ENCODE measurements at places on chromosomes 16 and 17.

- DNase-seq = no peak
Measured at GRCh38 chr17:36980280-36980761, 31.6 kb downstream of the AATF start.

DNA sequence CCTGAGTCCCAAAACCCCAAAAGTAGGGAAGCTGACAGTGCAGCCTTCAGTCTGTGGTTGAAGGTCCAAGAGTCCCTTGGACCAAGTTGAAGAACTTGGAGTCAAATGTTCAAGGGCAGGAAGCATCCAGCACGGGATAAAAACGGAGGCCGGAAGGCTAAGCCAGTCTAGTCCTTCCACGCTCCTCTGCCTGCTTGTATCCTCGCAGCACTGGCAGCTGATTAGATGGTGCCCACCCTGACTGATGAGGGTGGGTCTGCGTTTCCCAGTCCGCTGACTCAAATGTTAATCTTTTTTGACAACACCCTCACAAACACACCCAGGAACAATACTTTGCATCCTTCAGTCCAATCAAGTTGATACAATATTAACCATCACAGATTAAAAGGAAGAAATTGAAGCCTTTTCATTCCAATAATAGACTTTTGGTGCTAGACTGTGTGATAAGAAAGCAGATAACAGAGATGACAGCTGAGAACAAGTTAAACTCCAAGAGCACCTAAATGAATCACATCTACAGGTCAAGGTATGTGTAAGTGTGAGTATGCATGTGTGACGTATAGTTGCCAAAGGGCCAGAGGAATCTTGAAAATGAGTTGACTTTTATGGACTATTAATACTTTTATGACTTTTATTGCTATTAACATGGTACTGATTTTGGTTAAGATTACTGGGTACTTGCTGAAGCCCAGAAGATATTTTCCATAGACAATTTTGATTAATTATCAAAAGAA is 933.5 kb upstream of the SOX9 start:
- DNase-seq = no peak

DNA sequence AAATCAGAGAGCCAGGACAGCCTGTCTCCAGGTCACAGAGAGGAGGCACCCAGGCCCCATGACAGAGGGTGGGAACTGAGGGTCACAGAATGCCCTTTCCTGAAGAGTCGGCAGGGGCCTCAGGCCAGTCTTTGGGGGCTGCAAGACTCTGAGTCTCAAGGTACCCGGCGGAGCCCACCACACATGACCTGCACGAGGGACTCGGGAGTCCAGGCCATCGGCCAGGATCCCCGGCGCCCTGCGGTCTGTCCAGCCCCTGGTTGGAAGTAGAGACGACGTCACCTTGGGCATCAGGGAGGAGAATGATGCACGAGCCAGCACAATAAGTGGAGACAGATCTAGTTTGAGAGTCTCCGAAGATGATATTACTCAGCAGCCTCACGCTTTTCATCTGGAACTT is 234.7 kb upstream of the SDK2 start:
- no peak for DNase-seq

- DNase-seq = peak; percentile 35
Measured at GRCh38 chr16:27315333-27316037, 1.7 kb downstream of the IL4R start.

- DNase-seq = no peak
Measured at GRCh38 chr16:27421961-27422740, 20.2 kb downstream of the IL21R start.

DNA sequence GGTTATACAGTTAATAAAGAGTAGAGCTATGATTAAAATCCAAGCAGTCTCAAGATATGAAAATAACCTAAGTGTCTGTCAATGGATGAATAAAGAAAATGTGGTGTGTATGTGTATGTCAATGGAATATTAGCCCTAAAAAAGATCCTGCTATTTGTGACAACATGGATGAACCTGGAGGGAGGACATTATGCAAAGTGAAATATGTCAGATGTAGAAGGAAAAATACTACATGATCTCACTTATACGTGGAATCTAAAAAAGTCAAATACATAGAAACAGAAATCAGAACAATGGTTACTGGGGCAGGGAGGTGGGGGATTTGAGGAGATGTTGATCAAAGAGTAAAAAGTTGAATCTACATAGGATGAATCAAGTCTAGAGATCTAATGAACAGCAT is 20.4 kb downstream of the BRIP1 start:
- no peak for DNase-seq

DNA sequence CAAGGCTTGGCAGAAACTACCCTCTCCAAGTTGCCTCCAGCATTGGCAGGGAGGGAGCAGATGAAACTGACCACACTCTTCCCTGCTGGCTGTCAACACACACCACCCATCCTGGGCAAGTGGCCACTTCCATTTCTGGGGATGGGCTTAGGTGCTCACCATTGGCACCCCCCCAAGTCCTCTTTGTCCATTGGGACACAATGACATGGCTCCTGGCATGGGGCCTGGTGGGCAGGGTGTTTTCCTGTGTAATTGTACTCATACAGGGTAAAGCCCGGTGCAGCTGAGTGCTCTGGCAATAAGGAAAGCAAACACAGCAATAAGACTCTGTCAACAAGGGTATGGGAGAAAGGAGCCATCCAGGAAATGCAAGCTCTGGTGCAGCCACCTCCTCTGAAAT is 22.6 kb downstream of the SCNN1B start:
- DNase-seq = no peak

All from stimulated activated CD4-positive, alpha-beta T cell treated with anti-CD3 and anti-CD28 coated beads, Interleukin-12 subunit alpha, Interleukin-12 subunit beta, amount 100 ng/mL, for 4 hours (primary cell).